Kidney (tissue), 22 donors: ENCODE measurements at places on chromosomes 12 and 14. TPM values are rescaled to one million over a fixed set of nuclear protein-coding genes. Genes with fewer than 3 reads are reported as not detected.

Gene CABP1
- 24.1 TPM for polyA plus RNA-seq

Gene PPP4R4
- polyA plus RNA-seq, result not detected

Gene MANSC1
- polyA plus RNA-seq, result 14.1 TPM

Gene RXYLT1
- polyA plus RNA-seq, result 15.9 TPM

Gene STYK1
- polyA plus RNA-seq, result 0.58 TPM

Gene CLECL1
- polyA plus RNA-seq, result not detected

Gene C14orf132
- 6.0 TPM for polyA plus RNA-seq

Gene CPNE6
- 3.4 TPM for polyA plus RNA-seq

Gene ESPL1
- 2.9 TPM for polyA plus RNA-seq

Gene LGALS3
- polyA plus RNA-seq, result 241 TPM

Gene CLMN
- polyA plus RNA-seq, result 33.1 TPM

Gene DIO2
- polyA plus RNA-seq, result 2.3 TPM

Gene LYZ
- polyA plus RNA-seq, result 7.1 TPM

Gene DYRK2
- polyA plus RNA-seq, result 2.8 TPM

Gene ARG2
- 77.0 TPM for polyA plus RNA-seq

Gene TBX5
- polyA plus RNA-seq, result not detected

Gene LIN7A
- polyA plus RNA-seq, result 9.9 TPM

Gene CCDC184
- 1.7 TPM for polyA plus RNA-seq

Gene SLC7A7
- polyA plus RNA-seq, result 235 TPM

Gene WSCD2
- 2.0 TPM for polyA plus RNA-seq

Gene SYNDIG1L
- polyA plus RNA-seq, result 0.47 TPM

Gene APOF
- polyA plus RNA-seq, result not detected

Gene PRIMA1
- polyA plus RNA-seq, result 1.0 TPM

Gene TDRD9
- polyA plus RNA-seq, result 1.6 TPM

Gene KRT78
- not detected for polyA plus RNA-seq

Gene PPP1R36
- 2.8 TPM for polyA plus RNA-seq

Gene OR4M1
- not detected for polyA plus RNA-seq

Gene EPS8
- polyA plus RNA-seq, result 33.9 TPM

Gene AP4S1
- 9.0 TPM for polyA plus RNA-seq

Gene PLEKHD1
- polyA plus RNA-seq, result 3.4 TPM

Gene HNRNPA1
- 648 TPM for polyA plus RNA-seq

Gene ZFC3H1
- polyA plus RNA-seq, result 11.2 TPM
